Fibroblast of skin of left quadriceps (primary cell): ENCODE measurements at places on chromosomes 7 and 10.

DNA sequence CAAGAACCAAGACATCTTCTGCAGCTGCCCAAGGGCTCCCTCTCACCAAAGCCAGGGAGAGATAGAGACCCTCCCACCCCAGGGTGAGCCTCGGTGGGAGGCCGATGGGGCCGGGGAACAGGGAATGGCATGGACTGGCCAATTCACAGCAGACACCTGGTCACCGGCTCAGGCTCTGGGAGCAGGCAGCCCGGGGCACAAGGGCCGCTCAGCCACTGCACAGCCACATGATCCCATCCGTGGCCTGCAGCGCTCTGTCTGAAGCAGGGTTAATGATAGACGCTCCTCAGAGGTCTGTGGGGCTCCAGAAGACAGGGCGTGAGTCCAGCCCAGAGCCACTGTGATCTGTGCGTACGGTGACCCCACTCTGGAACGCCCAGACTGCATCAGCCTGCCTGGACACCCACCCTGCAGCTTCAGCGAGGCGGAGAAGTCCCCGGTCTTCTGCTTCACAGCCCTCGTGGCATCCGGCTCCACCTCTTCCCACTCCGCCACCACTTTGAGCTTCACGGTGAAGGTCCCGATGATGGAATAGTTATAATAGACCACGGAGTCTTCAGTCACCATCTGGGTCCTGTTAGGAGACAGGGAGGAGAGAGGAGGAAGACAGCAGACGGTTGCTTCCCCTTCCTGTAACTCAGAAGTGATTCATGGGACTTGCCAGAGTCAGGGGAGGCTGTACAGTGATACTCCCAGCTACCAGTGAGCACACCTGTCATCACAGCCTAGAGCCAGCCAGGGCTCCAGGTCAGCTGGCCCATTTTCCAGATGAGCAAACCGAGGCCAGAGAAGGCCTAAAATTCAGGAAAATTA lies 14.0 kb downstream of the TMEM130 start:
- DNase-seq: no peak

- DNase-seq: no peak
Measured at GRCh38 chr7:107843184-107843583, 40.2 kb upstream of the SLC26A3 start.

- DNase-seq: no peak
Measured at GRCh38 chr10:14366760-14367159, 36.0 kb upstream of the FRMD4A start.

DNA sequence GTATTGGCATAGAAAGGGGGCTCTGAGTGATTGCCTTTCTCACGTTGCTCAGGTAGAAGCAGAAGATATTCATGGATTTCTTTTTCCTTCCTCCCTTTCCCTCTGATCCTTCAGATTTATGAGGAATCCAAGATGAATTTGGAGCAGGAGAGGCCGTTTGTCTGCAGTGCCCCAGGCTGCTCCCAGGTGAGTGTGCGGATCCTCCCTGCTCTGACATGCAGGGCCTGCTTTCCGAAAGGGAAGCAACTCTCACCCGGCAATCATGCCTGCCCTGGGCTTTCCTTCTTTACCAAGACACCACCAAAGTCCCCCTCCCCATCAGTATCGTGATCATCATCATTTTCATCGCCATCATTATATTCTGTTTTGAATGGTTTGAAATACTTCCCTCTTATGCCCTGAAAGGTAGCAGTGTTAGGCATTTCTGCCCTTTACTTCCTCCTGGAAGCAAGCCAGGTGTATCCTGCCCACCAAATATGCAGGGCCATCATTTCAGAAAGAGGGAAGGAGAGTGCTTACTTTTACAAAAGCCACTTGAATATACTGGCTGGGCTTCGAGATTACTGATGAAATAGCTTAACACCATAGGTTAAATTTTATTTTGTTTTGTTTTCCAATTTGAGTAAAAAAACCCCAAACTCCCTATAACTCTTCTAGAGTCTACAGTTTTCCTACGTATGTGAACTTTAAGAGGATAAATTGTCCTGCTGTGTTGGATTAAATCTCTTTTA lies 75.9 kb downstream of the CREB5 start:
- no peak for DNase-seq

DNA sequence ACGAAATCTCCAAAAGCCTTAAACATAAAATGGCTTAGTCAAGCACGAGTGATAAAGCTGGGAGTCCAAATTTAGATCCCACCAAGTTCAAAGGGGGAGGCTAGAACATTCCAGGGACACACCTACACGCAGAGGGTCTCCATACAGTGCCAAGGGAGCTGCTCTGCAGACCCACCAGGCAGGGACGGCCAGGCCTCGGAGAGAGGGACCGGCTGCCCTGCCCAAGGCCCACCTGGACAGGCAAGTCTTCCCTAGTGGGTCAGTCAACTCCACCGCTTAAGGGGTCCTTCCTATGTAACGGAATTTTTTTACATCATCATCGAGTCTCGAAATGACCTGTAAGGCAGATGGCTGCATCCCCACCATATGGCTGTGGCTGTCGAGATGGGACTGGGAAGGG lies 28.5 kb downstream of the AMZ1 start:
- no peak for DNase-seq

DNA sequence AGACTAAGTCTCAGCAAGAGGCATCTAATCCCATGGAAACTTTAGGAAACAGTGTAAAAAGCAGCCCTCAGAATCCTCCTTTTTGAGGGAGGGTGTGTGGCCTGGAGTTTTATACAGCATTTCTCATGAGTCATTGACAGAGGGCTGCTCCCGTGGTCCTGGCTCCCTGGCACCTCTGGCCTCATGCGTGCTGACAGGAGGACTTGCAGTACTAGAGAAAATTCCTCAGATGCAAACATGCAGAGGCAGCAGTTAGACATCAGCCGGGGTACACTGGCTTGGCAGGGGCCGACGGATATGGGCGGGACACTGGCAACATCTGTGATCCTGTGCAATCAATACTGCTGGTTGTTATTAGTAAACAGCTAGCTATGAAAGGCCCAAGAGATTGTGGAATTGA lies 925.1 kb upstream of the CELF2 start:
- peak; percentile 26 for DNase-seq

DNA sequence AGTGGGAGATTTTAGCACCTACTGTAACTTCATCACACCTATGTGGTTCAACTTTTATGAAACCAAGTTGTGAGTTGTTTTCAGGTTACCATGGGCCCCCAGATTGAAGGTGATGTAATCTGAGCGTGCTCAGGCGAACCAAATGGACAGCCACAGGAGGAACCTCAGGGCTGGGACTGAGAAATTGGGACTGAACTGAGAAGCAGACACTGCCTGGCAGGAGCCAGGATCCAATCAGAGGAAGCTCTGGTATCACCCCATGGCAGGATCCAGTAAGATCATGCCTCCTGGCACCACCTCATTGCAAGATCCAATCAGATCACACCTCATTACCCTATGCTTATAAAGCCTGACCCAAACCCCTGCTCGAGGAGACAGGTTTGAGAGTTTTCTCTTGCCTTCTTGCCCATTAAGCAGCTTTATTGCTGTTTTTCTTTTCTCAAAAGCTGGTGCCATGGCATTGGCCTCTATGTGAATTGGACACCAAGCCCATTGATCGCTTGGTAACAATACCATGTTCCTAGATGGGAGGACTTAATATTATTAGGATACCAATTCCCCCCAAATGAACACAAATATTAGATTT lies 43.2 kb upstream of the GDF10 start:
- no peak for DNase-seq
